ENCODE measurements at places on chromosomes 1 and 21.

- DNase-seq = no peak
Observed at GRCh38 chr1:12169442-12170135, 2.8 kb downstream of the TNFRSF1B start.

DNA sequence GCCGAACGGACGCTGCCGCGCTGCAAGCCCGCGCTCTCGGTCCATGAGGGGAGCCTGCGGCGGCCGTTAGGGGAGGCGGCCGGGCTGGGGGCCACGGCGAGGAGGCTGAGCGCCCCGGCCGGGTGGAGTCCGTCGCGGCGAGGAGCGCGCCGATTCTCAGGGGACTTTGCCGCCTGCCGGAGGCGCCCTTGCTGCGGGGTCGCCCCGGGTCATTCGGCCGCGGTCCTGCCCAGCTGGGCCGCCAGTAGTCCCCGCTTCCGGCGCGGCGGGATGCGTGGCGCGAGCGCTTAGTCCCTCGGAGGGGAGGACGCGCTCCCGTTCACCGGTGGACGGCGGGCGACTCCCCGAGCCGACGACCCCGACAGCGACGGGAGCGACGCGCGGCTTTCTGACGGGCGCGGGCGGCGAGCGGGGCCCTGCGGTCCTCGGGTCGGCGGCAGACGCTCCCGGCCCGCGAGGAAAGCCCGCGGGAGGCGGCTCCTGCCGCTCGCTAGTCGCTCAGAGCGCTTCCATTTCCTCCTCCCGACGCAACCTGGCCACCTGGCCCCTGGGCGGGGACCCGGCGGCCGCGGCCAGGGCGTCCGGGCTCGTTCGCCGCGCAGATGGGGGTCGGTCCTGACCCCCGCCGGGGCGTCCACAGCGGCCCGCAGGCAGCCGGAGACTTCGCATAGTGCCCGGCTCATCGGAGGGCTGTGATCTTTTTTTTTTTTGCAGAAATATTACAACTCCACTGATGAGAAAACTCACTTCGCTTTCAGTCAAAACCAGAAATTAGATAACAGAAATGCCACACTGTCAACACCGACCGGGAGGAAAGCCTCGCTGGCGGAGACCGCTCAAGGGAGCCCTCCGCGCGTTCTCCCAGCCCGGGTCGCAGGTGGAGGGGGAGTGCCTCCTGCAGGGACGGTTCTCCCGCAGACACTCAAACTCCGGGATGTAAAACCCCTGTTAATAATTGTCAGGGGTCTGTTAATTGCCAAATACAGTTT, 641 bp upstream of the ZBTB21 start:
- DNase-seq = peak; percentile 60

GRCh38 chr1:48681476-48682305, 95.0 kb downstream of the BEND5 start:
- DNase-seq = no peak

DNA sequence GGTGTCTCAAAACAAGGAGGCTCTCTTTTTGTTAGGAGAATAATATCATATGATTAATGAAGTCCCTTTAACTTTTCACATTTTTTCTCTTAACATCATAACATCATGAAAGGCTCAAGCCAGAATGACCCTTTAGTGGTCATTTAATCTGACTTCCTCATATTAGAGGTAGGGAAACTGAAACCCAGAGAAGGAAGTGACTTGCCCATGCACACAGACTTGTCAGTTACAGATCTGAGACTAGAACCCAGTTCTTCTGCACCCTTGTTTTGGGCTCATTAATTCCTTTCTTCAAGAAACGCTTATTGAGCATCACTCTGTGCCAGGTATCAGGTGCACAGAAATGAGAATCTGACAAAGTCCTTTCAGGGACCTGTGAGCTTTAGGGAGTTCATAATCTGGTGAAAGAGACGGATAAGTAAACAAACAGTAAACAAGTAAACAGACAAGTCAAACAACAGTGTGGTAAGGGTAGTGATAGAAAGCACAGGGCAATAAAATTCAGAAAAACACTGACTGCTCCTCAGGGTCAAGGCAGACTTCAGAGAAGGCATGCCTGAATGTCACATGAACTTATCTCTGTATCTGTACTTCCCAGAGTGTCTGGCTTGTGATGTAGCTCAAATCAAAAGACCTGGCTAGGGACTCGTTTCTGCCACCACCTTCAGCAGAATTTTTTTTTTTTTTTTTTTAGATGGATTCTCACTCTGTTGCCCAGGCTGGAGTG, 38.3 kb upstream of the OSBPL9 start:
- peak; percentile 69 for DNase-seq

DNA sequence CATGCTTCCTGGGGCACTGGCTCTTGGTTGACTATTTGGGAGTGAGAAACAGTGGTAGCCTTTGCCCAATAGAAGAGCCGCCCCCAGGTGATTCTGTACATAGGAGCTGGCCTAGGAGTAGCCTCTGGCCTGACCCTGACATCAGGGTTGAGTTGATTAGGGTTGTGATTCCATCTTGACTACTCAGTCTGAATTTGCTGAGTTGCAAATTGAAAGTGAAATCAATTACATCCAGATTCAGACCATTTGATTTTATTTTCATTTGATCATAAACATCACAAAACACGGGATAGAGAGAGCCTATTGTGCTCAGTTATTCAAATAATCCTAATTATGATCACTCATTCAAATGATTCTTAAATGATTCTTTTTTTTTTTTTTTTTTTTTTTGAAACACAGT, 253.2 kb downstream of the KIF26B start:
- no peak for DNase-seq

DNA sequence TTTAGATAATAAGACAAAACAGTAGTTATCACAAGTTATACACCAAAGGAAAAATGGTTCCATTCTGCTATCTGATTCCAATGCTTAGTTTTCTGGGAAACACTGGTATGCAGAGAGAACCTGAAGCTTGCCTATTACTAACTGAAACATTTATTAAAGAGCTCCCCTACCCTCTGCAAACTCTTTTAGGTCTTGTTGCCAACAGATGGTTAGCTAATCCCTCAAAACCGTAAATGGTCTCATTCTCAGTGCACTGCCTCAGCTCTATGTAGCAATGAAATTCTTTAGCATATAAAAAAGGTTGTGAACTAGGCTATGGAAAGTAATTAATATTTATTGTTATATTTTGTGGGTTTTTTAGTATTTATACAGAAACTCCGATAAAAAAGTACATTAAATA, 20.4 kb downstream of the C21orf91 start:
- no peak for DNase-seq

- DNase-seq = no peak
Observed at GRCh38 chr1:150997126-150997872, 9.4 kb downstream of the MINDY1 start.

- no peak for DNase-seq
Observed at GRCh38 chr1:2224631-2225428, 3.3 kb upstream of the SKI start.

GRCh38 chr1:194512957-194513356, 1326.5 kb upstream of the B3GALT2 start:
- DNase-seq = no peak

- DNase-seq = peak; percentile 9
Observed at GRCh38 chr1:230643908-230644307, 1.6 kb downstream of the COG2 start.

DNA sequence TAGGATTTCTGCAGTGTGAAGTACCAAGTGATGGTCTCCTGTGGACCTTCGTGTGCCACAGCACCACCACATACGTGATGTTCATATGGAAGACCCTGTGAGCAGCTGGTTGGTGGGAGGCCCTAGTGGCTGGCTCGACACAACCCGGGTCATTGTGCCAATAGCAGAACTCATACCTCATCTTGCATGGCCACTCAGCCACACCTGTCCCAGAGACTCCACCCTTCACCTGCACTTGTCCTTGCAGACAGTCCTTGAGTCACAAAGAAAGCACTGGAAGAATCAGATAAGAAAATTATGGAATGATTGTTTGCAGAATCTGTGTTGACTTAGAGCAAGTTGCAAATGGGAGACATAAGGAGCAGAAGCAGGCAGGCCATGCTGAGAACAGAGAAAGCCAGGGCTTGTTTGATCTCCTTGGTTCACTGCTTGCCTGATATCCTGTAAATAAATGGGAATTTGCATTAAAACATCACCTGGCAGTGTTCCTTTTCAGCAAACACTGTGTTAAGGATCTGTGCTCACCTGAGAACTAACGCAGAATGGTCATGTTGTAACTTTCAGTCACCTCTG, 307.7 kb downstream of the SIPA1L2 start:
- DNase-seq = no peak

DNA sequence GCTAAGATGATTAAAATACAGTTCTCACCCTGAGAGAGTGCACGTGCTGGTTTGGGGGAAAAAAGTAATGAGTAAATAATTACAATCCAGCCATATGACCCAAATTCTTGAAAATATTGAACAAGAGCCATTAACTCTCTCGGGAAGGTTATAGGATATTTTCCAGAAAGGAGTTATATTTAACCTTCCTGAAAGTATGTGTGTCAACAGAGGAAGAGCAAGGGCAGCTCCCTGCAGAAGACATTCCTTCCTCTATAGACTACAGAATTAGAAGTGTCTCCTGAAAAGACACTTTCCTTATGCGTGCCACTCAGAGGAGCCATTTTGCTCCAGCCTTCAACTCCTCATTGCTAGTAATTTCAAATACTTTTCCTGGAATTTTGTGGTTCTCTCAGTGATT, 648.7 kb downstream of the USP25 start:
- no peak for DNase-seq

DNA sequence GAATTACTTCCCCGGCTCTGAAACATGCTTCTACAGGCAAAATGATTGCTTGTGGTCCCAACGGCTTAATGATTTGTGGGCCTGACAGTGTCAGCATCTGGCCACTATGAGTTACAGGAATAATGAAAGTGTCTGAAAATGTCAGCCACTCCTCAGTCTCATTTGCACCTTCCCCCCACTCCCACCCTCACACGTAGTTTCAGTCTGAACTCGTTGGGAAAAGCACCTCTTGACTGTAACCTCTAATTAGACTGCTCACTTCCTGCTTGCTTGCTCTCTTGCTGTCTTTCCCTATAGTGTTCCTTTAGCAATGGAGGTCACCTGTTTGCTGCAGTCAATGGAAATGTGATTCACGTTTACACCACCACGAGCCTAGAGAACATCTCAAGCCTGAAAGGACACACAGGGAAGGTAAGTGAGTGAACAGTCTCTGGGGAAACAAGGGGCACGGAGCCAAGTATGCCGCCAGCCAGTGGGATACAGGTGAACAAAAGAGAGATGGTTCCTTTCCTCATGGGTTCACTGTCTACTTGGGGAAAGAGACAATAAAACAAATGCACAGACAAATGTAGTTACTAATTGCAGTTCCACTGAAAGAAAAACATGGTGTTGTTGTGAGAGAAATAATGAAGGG, 27.1 kb downstream of the CFAP57 start:
- no peak for DNase-seq

DNA sequence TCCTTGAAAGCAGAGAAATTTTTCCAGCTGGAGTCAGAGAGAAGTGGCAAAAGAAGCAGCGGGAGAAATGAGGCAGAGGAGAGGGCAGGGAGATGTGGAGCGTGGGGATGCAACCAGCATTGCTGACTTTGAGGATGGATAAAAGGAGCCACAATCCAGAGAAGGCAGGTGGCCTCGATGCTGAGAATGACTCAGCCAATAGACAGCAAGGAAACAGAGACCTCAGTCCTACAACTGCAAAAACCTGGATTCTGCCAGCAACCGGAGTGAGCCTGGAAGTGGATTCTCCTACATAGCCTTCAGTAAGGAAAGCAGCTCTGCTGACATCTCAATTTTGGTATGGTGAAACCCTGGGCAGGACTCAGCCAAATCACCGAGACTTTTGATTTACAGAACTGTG, 128.9 kb upstream of the ATP1B1 start:
- no peak for DNase-seq

GRCh38 chr21:29189353-29189752, 58.9 kb downstream of the MAP3K7CL start:
- DNase-seq = no peak

DNA sequence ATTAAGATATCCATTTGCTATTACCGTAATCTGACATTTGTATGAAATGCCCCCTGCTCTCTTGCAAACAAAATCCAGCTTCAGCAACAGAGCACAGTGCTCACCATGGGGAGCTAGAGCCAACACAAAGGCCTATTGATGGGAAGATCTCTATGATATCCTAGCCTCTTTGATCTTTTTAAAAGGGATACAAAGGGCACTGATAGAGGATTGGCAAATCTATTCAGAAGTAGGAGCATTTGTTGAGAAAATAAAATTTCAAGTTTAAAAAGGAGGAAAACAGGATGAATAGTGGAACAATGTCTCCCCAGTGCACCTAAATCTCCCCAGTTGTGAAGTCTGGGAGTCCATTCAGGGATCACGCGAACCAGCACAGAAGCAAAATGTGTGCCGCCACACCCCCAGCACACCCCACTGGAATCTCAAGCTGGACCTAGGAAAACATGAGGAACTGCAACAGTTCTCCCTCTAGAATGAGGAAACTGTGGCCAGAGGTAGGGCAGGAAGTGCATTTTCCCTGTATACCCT, 32.2 kb downstream of the MRAP start:
- no peak for DNase-seq

GRCh38 chr1:200518524-200518923, 102.0 kb downstream of the KIF14 start:
- DNase-seq = no peak

DNA sequence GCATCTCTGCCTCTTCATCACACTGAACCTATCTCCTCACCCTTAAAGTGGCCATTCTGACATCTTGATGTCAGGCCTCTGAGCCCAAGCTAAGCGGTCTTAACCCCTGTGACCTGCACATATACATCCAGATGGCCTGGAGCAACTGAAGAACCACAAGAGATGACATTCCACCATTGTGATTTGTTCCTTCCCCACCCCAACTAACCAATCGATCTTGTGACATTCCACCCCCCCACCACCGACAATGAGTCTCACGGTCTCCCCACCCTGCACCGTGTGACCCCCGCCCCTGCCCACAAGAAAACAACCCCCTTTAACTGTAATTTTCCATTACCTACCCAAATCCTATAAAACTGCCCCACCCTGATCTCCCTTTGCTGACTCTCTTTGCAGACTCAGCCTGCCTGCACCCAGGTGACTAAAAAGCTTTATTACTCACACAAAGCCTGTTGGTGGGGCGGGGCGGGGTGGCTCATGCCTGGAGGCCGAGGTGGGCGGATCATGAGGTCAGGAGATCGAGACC, 21.0 kb upstream of the PINK1 start:
- DNase-seq = no peak

DNA sequence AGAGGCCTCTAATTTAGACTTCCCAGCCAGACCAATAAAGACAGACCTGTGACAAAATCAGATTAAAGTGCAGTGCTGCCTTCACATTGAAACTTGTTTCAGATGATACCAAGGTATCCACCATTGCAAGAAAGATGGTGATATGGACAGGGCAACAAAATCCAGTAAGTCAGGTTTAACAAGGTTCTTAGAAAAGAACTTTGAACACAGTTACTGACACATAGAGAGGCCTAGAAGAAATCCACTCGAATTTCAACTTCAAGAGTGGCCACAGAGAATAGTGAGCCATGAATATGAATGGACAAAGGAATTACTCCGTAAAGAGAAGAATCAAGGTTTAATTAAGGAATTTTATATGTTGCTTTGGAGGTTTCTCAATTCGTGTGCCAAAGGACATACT, 230.4 kb downstream of the KCNT2 start:
- no peak for DNase-seq

- DNase-seq = no peak
Observed at GRCh38 chr1:216482620-216483019, 59.4 kb upstream of the USH2A start.

- no peak for DNase-seq
Observed at GRCh38 chr1:226047495-226047894, 15.0 kb upstream of the H3-3A start.
